ENCODE measurements at places on chromosomes 7 and 10. TPM values are rescaled to one million over a fixed set of nuclear protein-coding genes. Genes with fewer than 3 reads are reported as not detected.

The NUTM2D gene
- not detected for polyA plus RNA-seq

The ANKIB1 gene
- 55.0 TPM for polyA plus RNA-seq

The SLC13A1 gene
- polyA plus RNA-seq, result not detected

The NKX1-2 gene
- not detected for polyA plus RNA-seq

The MEOX2 gene
- 79.8 TPM for polyA plus RNA-seq

The NAPEPLD gene
- polyA plus RNA-seq, result 30.9 TPM

The CTNNA3 gene
- 8.4 TPM for polyA plus RNA-seq

The DGKB gene
- polyA plus RNA-seq, result 0.61 TPM

The DIP2C gene
- polyA plus RNA-seq, result 30.7 TPM

The MMD2 gene
- 0.15 TPM for polyA plus RNA-seq

The MARVELD1 gene
- 37.0 TPM for polyA plus RNA-seq

The MBLAC1 gene
- 1.3 TPM for polyA plus RNA-seq

The NME8 gene
- not detected for polyA plus RNA-seq

The ATOH7 gene
- polyA plus RNA-seq, result 0.18 TPM

The GJD4 gene
- polyA plus RNA-seq, result not detected

The CFTR gene
- polyA plus RNA-seq, result 0.14 TPM

The PRSS37 gene
- 0.23 TPM for polyA plus RNA-seq

The SCD gene
- 35.8 TPM for polyA plus RNA-seq

The TWIST1 gene
- 8.8 TPM for polyA plus RNA-seq

The MRLN gene
- 202 TPM for polyA plus RNA-seq

The ARHGEF35 gene
- 1.0 TPM for polyA plus RNA-seq

The LOXL4 gene
- polyA plus RNA-seq, result 9.2 TPM

The PSAP gene
- 408 TPM for polyA plus RNA-seq

The ATRNL1 gene
- polyA plus RNA-seq, result 4.1 TPM
